ENCODE measurements at places on chromosomes 16 and 17.
A peak's percentile ranks its signal among the peaks of the same experiment; 100 is the strongest.

- DNase-seq: no peak
Measured at GRCh38 chr17:57170866-57171265, 85.5 kb upstream of the MSI2 start.

DNA sequence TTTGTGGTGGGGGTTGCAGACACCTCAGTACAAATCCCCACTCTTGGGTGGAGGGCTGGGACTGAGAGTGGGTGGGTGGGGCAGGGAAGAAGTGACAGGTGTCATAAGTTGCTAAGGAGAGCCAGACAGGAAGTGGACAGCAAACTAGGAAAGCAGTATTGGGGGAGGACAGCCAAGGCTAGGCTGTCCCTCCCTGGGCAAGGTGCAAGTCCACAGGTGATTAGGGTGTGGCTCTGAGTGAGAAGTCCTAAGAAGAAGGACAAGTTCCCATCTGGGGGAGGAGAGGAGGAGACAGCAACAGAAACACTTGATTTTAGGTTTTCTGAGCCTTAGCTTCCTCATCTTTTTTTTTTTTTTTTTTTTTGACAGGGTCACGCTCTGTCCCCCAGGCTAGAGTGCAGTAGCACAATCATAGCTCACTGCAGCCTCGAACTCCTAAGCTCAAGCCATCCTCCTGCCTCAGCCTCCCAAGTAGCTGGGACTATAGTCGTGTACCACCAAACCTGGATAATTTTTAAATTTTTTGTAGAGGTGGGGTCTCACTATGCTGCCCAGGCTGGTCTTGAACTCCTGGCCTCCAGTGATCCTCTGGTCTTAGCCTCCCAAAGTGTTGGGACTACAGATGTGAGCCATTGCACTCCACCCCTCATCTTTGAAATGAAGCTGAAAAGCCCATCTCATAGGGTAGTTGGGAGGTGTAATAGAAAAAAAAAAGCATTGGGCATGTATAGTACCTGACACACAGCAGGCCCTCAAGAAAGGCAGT is 2.5 kb downstream of the MAPK3 start:
- no peak for DNase-seq

GRCh38 chr17:13485327-13485726 is 116.4 kb downstream of the HS3ST3A1 start:
- DNase-seq: no peak

- DNase-seq: peak; percentile 11
Measured at GRCh38 chr17:33292981-33293867, at the start of gene ASIC2. Gene ASIC2 (minus strand): TSS chr17:33293295.
